ENCODE measurements at places on chromosomes 11 and 22. TPM values are rescaled to one million over a fixed set of nuclear protein-coding genes. Genes with fewer than 3 reads are reported as not detected.

The NOX4 gene
- 0.71 TPM for total RNA-seq

The ARHGAP32 gene
- 4.8 TPM for total RNA-seq

The RFPL1 gene
- total RNA-seq = not detected

The ZC3H7B gene
- total RNA-seq = 51.6 TPM

The OR8D1 gene
- not detected for total RNA-seq

The OR9Q1 gene
- not detected for total RNA-seq

The JAML gene
- not detected for total RNA-seq
